NB4 (cell line): ENCODE measurements at places on chromosomes 6 and 20.

DNA sequence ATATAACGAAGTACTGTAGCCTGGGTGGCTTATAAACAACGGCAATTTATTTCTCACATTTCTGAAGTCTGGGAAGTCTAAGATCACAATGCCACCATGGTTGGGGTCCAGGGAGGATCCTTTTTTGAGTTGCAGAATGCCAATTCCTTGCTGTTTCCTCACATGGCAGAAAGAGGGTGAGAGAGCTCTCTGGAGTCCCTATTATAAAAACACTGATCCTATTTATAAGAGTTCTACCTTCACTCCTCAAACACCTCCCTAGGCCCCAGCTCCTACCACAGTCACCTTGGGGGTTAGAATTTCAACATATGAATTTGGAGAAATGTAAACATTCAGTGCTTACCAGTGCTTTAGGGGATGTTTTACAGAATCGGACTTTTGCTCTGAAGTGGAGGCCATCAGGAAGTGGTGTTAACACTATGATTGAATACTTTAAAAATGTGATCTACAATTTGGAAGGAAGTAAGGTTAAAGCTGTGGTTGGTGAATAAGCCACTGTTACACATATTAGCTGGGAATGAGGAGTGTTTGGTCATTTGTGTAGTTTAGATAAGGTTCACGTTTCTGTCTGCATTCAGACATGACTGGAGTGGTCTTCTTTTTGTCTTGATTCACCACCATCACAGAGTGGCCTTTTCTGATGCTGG is 79.9 kb upstream of the SPTLC3 start:
- no peak for DNase-seq

DNA sequence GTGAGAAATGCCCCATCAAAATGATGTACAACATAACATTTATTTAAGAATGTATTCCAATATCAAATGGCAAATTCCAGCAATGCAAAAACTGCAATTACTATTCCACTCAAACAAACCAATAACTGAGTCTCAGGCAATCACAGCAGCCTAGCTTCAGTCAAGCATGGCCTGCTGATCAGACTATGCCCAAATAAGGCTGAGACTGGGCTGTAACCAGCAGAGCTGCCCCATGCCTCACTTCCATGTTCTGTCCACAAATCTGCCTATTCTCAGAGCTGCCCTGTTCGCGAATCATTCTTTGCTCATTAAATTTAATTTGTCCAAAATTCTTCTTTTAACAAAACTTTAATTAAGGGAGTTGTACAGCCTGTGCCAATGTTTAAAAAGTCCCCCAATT is 155.4 kb downstream of the FNDC1 start:
- DNase-seq, result no peak

DNA sequence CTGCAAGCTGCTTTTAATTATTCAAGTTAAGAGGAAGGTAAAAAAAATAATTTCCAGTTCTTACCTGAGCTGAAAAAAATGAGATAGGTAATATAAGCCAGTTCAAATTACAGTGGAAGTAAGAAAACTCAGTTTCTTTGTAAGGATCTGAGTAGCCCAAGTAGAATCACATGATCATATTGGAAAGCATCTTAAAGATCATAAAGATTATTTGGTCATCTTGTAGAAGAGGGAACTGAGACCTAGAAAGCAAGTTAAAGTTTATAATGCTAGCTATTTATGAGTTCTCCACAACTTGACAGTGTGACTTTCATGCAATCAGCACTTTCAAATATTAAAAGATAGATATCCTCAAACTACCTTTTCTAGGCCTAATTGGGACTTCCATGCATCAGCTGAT is 80.5 kb downstream of the FARS2 start:
- DNase-seq, result no peak

DNA sequence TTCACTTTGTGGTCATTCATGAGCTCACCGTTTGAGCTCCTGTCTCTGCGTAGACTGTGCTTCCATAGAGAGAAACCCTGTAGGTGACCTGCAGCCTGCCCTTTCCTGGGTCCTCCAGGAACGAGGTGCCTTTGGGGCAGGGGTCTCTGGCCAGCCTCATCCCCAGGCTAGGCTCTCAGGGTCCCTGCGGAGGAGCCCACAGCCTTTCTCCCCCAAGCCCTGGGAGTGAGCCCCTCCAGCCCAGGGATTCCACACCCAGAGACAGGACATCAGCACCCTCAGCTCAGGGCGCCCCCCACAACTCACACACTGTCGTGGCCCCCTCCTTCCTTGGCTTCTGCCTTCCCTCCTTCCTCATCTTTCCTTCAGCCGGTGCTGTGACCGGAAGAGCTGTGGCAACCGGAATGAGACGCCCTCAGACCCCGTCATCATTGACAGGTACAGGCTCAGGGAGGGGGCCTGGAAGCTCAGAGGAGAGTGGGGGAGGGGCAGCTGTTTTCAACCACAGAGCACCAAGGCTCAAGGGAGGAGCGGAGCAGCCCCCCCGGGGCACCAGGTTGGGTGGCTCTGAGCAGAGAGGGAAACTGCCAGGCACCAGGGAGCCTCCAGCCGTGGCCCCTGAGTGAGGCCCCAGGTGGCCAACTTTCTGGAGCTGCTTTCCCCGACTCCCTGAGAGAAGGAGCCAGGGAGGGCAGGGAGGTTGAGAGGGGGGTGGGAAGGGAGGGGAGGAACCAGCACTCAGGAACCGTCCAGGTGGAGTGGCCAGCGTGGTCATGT is 16.8 kb downstream of the EBF4 start:
- no peak for DNase-seq

DNA sequence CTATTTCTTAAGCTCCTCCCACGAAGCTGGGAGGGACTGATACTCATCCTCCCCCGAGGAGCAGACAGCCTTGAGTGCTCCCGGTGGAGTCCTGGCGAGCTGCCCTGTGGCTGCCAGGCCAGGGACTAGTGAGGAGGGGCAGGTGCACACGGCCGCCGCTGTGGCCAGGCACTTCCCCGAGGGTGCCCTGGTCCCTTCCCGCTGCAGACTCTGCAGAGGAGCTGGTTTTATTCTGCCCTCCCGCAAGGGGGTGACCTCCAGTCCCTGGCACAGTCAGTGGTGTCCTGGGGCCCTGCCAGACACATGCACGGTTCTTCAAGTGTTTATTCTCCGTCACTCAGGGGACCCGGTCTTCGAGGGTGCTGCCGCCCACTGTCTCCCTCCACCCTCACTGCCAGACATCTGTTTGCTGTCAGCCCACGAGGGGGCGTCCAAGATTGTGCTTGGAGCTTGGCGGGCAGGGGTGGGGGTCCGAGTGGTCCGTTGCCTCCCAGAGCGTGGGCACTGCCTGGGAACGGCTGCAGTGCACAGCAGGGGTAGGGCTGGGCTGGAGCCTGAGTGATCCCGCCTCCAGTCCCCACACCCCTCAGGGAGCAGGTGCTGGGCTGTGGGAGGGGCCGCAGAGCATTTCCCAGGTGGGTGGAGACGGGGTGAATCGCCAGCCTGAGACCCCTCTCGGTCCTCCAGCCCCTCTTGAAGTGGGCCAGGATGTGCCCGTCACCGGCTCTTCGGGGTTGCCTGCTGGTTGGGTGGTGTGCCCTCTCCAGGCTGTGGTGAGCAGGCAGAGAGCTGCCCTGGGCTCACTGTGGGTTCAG is 3.1 kb upstream of the CABLES2 start:
- DNase-seq, result peak; percentile 60

- DNase-seq, result no peak
Measured at GRCh38 chr6:158638324-158638854, 6.2 kb downstream of the DYNLT1 start.

DNA sequence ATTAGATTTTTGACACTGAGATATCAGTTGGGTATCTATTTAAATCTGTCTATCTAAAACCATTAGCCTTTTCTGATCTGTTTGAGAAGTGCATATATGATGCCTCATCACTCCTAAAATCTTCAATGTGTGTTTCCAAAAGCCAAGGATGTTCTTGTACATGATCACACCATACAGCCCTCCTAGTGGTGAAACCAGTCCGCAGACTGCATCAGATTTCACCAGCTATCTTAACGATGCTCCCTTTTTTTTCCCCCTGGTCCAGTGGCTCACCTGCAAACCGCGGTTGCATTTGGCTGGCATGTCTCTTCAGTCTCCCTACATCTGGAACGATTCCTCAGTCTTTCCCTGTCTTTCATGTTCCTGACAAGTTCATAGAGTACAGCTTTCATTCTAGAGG is 4.0 kb downstream of the KIZ start:
- no peak for DNase-seq

DNA sequence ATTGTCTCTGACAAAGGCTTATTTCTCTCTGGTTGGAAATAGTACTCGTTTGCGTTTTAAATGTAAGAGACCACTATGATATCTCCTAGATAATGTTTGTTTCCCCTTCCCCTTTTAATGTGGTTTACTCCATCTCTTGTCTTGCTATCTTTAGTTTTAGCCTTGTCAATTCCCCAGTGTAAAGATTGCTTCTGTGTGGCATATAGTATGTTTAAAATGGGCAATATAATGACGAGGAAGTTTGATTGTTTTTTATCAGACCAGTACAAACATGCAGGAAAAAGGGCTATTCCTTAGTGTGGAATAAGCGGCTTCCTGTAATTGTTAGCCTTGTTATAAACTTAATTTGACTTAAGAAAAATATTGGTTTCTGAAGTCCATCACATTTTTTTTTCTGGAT is 3.1 kb downstream of the QKI start:
- DNase-seq, result peak; percentile 58

- DNase-seq, result no peak
Measured at GRCh38 chr20:6075428-6076219, 21.8 kb upstream of the LRRN4 start.

- no peak for DNase-seq
Measured at GRCh38 chr6:46299253-46299652, 128.5 kb upstream of the ENPP5 start.

GRCh38 chr6:9521152-9521530 is 893.7 kb downstream of the TFAP2A start:
- DNase-seq, result no peak
